ENCODE measurements at places on chromosomes 7 and 10.
A peak's percentile ranks its signal among the peaks of the same experiment; 100 is the strongest.

DNA sequence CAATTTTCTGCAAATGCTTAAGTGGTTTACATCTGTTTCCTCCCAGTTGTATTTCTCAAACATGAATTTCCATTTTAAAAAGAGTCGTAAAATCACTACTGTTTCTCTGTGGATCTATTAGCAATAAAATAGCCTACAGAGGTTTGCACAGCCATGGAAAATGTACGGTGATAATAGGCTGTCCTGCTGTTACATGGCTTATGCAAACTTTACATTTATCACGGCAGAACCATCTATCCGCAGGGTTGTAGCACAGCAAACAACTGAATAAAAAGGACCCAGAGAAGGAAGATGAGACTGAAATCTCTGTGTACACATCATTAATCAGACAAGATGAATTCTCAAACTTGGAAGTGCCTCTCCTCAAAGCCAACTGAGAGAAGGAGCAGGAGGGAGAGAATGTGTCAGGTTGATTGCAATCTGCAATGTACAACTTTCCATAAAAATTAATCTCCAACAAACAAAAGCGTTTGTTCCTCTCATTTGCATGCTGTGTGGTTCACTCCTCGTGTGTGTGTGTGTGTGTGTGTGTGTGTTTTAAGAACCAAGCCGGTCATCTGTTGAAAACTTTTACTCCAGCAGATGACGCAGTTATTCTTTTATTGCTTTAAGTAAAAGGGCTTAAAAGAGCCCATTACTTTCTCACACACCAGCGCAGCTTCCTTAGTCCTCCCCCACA, 279.3 kb downstream of the SKAP2 start:
- no peak for DNase-seq

GRCh38 chr10:119263951-119264617, 56.7 kb downstream of the GRK5 start:
- no peak for DNase-seq

GRCh38 chr7:87310790-87311419, 34.6 kb upstream of the CROT start:
- DNase-seq, result no peak

DNA sequence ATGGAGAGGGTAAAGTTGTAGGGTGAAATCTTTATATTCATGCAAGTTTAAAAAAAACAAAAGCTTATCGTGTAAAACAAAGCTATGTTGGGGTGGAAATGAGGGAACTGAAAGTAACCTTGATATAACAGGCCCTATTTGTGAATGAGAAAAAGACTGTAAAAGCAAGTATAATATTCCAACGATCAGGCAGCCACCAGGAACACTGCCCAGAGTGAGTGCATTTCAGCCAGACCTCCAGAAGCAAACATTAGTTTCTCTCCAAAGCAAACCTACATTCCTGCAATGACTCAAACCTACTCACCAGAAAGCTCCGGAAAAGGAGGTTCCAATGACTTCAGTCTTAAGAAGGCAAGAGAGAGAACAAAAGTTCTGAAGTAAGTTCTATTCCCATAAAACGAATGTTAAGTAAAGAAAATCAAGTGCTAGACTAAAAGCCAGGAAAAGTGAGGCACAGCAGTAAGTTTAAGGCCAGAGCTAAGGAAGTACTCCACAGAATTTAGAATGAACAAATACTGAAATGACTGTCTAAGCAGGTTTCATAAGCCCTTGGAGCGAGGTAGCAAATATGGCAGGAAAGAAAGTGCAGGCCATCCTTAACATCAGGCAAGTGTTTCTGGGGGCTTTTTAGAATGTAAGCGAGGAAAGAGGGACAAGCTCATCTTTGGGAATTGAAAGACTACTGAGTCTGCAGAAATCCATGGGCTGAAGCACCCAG, 493.1 kb downstream of the XPNPEP1 start:
- DNase-seq, result no peak

DNA sequence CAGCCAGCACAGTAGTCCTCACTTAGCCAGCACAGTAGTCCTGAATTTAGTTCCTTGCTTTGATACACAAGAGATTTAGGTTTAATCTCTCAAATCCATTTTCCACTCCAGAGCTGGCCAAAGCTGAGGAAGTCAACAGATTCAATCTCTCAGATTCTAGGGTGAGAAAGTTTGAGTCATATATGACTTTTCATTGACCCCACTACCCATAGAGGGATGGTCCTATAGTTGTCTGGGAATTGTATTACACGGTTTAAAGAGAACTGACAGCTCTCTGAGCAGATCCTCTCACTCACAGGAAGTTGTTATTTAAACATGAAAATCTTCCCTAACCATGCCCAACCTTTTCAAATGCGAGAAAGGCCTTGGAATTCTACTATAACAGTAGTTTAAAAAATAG, 641.8 kb upstream of the SEMA3D start:
- DNase-seq, result no peak

DNA sequence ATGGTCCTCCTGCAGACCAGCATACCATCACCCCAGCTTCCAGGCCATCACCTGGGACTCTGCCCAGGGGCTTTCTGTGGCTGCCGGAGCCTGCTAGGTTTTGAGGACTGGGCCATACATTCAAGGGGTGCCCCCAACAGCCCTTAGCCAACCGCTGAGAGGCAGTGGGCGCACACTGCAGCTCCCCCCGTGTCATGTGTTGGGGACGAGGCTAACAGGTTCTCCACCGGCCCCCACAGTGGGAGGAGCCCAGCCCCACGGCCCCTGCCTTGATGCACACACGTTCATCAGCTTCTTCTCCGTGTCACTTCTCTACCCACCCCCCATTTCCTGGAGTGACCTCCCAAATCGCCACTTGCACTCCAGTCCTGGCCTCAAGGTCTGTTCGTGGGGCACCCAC, 543.2 kb upstream of the FOXK1 start:
- peak; percentile 34 for DNase-seq

DNA sequence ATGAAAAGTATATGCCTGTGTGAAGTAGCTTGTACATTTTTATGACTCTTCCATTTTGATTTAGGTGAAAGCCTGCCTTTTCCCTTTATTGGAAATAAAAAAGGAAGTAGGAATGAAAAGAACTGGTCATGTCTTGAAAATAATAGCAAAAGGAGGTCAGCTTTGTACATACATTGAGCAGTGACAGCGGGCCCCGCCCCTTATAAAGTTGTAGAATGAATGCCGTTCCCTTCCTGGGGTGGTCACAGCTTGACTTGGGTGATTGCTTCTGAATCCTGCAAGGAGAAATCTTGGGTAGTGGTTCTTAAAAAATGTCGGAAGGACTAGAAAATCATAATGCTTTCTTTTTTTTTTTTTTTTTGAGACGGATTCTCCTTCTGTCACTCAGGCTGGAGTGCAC, 31.7 kb downstream of the CAMK1D start:
- no peak for DNase-seq

DNA sequence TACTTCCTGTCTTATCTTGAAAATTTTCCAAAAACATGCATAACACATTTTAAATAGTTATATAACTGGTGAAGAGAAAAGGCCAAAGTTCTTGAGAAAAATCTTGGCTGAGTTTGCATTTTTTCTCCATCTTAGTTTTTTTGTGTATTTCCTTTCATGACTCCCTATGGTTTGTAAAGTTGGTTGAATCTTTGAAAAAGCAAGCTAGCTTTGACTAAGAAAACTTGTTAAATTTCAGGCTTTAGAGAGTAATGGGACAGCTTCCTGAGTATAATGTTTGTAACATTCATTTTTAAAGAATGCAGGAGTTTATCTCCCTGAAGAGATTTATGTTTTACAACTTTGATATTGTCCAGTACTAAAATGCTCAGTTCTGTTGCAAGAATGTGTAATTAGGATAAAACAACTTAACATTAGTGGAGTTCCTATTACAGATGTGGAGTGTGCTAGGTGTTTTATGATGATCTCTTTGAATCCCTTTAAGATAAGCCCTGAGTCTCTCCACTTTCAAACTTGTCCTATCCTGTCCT, 11.1 kb upstream of the HERPUD2 start:
- no peak for DNase-seq

GRCh38 chr10:30784897-30785605, 155.5 kb upstream of the LYZL2 start:
- DNase-seq, result peak; percentile 84

GRCh38 chr10:23693501-23693901, 254.6 kb downstream of the OTUD1 start:
- no peak for DNase-seq

GRCh38 chr7:114214466-114214865, 200.1 kb upstream of the FOXP2 start:
- DNase-seq, result no peak

DNA sequence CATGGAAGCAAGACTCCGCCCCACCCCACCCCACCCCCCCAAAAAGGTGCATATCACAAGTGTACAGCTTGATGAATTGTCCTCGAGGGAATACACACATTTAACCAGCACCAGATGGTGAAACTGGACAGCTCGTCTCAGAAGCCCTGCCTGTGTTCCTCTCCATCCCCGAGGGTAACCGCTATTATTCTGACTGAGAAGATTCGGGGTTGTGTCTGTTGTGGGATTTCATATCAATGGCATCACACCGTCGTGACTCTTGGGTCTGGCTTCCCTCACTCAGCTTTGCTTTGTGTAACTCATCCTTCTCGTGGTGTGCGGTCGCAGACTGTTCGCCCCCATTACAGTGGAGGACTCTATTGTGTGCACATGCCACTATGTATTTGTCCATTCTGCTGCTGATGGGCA, 18.9 kb downstream of the PODXL start:
- no peak for DNase-seq

DNA sequence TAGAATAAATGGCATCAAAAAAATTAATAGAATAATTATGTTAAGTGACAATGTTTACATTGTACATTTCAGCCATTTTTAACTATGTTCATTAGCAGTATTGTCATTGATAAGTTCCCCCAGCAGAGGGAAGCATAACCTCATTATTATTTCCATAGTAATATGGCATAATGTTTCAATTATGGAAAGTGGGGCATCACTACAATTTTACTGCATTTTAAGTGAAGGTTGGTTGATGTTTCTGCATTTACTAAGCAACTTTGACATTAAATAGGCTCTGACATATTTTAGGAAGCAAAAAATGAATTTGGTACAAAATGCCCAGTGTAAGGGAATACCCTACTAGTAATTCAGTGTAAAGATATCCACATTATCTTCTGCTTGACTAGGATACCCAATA, 218.3 kb downstream of the SEMA3A start:
- no peak for DNase-seq

- DNase-seq, result no peak
Measured at GRCh38 chr7:132907380-132907940, 174.4 kb downstream of the CHCHD3 start.

DNA sequence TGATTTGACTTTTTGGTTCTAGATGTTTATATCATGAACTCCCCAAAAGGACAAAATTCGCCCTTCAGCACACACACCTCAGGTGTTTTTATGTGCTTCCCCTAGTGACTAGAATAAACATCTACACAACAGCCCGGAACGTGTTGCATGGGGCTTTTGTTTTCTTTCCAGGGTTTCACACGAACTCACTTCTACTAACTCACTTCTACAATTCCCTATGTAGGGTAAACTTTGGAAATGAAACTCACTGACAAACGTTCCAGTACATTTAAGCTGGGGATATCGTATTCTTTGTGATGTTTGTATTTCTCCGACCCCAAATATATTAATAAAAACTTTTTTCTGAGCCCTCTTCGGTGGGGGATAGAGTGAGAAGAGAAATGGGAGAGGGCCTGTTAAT, 1.4 kb downstream of the TRA2A start:
- no peak for DNase-seq

DNA sequence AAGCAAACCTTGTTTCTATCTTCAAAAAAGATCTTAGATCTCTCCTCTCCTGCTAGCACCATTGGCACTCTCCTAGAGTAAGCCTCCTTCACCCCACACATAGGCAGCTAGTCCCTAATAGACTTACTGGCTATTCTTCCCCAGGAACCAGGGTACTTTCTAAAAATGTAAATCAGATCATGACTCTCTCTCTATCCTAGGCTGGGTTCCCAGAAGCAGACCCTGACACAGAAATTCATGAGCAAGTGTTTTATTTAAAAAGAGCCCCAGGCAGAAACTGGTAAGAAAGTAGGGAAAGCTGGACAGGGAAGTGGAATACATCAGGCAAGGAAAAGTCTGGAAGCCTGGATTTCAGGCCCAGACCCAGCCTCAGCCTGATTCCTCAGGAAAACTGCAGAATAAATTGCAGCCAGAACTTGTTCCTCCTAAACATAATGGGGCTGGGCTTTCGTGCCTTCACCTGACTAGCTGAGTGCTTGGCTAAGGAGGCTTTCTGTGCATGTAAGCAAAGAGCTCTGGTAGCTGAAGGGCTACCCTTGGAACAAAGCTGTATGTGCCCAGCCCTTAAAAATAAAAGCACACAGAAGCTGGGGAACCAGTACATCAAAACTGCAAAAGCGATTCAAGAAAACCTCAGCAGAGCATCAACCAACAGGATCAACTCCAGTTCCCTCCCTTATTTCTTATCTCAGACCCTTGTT, 18.8 kb upstream of the SORBS1 start:
- no peak for DNase-seq

GRCh38 chr10:13560597-13560996, 26.2 kb upstream of the PRPF18 start:
- no peak for DNase-seq

DNA sequence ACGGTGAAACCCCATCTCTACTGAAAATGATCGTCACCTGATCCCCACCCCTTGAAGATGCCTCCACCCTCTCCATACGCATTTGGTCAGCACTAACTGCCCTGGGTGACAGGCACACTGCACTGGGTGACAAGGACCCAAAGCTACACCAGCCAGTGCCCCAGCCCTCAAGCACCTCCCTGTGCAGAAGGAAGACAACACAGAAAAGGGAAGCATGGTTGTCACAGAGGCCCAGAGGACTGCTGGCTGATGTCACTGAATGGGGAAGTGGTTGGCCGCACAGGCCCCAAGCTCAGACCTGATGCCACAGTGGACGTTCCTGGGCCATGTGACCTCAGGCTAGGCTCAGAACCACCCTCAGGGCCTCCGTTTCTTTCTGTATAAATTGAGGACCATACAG, 4.2 kb upstream of the PILRA start:
- no peak for DNase-seq

- no peak for DNase-seq
Measured at GRCh38 chr7:95927756-95928155, 155.4 kb downstream of the DYNC1I1 start.

DNA sequence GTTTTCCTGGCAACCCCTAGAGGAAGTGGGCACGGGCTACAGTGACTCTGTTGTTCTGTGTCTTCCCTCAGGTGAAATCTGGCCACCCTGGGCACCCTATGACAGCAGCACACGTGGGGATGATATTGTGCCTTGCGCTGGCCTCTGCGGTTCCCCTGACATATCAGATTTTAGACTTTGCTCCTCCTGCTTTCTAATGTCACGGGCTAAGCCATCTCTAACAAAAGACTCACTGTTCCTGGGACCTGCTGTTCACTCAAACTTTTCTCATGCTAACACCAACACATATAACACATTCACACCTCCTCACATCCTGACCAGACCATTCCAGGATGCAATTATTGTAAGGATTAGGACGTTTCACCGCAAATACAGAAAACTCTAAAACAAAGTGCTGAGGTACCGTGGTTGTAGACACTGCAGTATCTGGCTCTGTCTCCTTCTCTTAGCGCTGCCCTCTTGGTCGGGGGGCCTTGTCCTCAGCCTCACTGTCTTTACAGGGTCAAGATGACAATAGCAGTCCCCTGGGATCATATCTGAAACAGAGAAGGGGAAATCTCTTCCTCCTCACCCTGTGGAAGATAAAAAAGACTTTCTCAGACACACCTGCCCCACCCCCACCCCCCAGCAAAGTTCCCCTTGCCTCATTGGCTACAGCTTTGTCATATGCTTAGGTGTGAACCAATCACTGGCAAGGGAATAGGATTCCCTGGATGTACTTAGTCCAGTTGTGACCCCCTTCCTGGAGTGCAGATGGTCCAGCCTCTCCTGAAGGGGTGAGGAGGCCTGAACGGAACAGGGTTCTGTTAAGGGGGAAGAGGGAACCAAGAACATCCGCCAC, 14.1 kb downstream of the CHN2 start:
- DNase-seq, result no peak
